Activated naive CD4-positive, alpha-beta T cell (primary cell): ENCODE measurements at places on chromosomes 7 and 10.

GRCh38 chr7:131636092-131636491 is 79.7 kb upstream of the PODXL start:
- DNase-seq, result no peak

DNA sequence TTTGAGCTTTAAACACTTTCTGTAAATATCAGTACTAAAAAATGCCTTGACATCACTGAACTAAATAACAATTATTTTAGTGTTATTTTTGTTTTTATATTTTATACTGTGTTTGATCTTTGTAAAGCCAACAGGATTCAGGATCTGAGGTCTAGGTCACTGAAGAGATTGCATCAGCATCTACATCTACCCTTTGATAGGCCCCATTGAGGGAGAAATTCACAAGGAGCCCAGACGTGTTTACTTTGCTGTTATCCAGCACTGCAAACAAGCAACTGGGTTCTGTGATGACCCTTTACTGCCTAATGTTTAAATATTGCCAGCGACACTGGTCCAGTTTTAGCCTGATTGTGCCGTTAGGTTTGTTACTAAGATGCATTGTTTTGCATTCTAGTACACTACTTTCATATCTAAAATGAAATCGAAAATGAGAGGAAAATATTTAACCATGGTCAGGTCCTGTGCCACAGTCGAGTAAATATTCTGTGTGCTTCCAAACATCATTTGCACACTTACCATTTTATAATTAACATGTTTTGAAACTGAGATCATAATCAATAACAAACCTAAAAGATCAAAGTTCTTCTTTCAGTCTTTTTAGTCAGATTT is 48.7 kb downstream of the SP8 start:
- no peak for DNase-seq

DNA sequence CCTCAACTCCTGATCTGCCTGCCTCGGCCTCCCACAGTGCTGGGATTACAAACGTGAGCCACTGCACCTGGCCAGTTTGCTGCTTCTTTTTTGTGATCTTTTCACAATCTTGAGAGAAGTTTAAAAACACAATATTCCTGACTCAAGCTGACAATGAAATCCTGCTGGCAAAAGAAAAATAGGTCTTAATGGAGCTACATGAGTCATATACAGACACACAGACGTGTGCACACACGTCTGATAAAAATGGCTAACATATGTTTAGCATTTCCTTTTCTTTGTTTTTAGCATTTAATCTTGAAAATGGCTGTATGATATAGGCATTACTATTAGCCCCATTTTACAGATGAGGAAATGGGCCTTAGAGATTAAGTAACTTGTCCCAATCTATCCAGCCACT is 29.4 kb upstream of the RAB18 start:
- DNase-seq, result no peak

DNA sequence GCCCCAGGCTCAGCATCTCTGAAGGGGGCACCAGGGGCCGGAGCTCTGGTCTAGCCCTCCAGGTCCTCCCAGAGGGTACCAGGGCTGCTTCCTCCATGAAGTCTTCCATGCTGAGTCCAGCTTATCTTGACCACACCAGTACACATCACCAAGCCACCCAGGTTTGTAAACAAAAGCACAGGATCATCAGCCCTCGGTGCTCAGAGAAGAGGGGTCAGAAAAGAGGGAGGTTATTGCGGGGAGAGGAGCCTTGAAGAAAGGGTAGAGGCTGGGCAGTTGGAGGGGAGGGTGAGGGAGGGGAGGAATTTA is 23.9 kb downstream of the AQP1 start:
- DNase-seq, result no peak

DNA sequence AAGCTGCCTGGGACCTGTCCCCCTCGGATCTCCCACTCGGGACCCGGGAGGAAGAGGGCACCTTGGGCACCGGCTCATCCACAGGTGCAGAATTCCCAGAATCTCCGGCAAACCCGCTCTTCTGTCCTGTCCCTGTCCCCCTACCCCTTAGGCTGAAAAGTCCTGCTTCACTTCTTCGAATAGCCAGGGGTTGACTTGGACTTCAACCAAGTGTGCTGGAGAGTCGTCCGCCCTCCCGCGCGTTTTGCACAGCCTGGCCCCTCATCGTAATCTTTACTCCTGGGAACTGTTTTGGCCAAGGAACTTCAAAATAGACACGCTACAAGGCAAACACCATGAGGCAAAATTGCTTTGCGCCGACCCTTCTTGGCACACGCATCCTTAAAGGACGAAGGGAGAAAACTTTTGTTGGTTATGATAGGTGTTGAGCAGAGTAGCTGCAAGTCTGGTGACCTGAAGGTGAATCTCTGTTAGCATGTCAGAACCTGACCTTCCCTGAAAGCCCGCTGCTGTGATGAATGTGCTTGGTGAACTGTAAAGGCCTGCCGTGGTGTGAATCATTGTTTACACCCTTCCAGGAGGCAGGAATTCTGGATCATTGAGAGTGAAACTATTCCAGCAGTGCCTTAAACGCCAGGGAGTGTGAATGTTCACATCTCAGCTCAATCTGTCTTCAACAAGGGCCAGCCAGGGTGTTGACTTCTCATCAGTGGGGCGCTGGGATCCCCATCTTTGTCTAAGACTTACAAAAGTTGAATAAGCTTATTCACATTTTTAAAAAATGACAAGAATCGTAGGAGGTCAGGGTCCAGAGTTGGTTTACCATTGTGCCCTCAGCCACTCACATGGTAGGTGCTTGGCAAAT is 589 bp upstream of the RAPGEF5 start:
- DNase-seq, result no peak

DNA sequence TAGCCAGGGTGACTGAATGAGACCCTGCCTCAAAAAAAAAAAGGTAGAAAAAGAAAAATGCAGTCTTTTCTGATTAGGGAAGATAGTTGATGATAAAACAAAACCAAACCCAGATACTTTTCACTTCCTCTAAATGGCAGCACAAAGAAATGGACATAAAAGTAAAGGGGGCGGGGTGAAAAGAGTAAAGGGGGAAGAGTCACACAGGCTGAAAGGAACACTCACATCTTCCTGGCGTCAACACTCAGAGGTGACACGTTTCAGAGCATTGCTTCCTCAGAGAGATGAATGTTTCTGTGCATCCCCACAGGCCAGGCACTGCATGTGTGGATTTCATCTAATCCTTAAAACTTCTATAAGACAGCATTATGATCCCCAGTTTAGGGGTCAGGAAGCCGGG is 81.2 kb downstream of the HIPK2 start:
- DNase-seq, result no peak

GRCh38 chr7:123455965-123456470 is 78.4 kb downstream of the IQUB start:
- no peak for DNase-seq

- no peak for DNase-seq
Measured at GRCh38 chr10:131181456-131181855, 130.1 kb downstream of the TCERG1L start.

- DNase-seq, result no peak
Measured at GRCh38 chr10:93871671-93872204, 22.0 kb upstream of the SLC35G1 start.

GRCh38 chr10:67140641-67141040 is 214.8 kb downstream of the LRRTM3 start:
- DNase-seq, result no peak

GRCh38 chr7:133501771-133502170 is 248.9 kb downstream of the EXOC4 start:
- DNase-seq, result no peak

DNA sequence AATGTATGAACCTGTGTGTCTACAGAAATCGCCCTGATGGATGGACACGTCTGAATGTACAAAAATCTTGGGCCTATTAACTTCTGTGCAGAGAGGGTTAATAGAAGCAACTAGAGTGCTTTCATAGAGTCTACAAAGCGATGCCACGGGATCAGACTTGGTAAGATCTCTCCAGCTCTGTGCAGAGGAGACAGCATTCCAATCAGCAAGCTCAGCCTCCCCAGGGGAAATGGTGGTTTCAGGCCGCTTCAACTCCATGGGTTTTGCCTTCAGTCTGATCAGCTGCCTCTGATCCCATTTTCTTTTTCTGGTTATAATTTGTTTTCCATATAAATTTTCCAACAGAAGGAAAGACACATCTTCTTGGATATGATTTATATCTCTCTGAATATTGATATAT is 35.1 kb upstream of the COBL start:
- no peak for DNase-seq

- DNase-seq, result no peak
Measured at GRCh38 chr7:149422914-149423301, 38.0 kb downstream of the ZNF777 start.

DNA sequence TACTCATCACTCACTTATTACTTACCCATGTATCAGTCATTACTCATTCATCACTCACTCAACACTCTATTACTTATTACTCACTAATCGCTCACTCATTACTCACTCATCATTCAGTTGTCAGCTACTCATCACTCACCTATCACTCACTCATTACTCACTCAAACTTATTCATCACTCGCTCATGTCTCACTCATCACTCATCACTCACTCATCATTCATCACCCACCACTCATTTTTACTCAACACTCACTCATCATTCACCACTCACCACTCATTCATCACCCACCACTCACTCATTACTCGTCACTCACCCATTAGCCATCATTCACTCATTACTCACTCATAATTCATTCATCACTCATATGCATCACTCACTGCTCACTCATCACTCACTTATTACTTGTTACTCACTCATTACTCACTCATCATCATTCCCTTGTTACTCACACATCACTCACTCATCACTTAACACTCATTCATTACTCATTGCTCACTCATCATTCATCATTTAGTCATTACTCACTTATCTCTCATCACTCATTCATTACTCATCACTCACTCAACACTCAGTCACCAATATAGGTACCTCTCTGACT is 237.9 kb downstream of the ADARB2 start:
- no peak for DNase-seq

DNA sequence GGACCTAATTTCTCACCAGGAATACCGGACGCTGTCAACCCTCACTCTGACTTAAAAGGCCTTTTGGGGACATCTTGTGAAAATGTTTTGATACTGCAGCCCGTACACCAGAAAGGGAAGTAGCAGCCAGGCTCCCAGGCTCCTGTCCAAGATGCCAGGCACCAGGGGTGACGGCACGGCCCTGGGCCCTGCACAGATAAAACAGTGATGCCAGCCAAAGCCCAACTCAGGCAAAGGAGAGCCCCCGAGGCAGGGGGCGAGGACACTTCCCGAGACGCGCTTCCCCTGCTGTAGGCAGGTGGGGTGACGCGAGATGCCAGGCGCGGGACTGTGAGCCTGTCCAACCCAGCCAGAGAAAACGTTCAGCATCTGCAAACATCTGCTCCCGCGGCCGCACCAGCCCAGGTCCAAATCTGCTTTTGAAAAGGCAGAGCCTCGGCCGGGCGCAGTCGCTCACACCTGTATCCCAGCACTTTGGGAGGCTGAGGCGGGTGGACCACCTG is 15.7 kb downstream of the ZFAND2A start:
- no peak for DNase-seq

DNA sequence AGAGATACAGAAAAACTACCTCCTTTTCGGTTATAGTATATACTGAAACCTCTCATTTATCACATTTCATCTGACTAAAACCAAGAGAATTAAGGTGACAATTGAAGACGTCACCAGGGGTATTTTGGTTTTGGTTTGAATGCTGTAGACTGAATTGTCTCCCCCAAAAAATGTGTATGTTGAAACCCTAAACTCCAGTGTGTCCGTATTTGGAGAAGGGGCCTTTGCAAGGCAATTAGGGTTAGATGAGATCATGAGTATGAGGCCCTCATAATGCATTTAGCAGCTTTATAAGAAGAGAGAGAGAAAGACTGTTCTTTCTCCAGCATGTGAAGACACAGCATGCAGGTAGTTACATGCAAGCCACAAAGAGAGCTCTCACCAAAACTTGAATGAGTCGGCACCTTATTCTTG is 59.5 kb downstream of the CACNA2D1 start:
- no peak for DNase-seq

DNA sequence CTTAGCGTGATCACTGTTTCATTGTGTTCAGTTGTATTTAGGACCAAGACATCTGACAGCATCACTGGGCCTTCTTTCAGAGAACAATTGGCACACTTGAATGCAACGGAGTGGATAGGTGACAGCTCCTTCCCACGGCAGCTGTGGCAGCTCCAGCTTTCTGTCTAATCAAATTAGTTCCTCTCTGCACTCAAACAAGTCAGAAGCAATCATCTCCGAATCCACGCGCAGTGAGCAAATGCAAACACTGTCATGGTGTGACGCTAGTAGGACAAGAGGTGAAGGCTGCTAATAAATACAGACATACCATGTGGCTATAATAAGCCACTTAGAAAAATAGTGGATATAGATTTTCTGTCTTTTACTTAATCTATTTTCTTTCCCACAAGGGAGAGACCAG is 542.4 kb downstream of the ACTR3B start:
- no peak for DNase-seq

DNA sequence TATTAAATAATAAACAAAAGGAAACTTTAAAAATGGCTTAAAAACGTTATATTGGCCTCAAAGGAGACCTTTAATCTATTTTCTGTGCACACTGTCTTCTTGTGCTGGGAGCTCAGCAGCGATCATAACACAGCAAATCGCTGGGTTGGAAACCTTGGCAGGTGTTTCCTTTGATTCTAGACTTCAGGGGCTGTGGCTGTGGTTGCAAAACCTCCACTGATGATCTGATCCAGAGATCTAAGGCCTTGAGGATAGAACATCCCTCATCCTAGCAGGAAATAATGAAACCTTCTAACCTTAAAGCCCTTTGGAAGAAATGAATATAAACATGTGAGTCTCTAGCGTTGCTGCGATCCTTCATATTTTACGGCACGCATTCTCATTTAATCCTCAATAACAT is 29.8 kb downstream of the CDHR3 start:
- DNase-seq, result no peak

DNA sequence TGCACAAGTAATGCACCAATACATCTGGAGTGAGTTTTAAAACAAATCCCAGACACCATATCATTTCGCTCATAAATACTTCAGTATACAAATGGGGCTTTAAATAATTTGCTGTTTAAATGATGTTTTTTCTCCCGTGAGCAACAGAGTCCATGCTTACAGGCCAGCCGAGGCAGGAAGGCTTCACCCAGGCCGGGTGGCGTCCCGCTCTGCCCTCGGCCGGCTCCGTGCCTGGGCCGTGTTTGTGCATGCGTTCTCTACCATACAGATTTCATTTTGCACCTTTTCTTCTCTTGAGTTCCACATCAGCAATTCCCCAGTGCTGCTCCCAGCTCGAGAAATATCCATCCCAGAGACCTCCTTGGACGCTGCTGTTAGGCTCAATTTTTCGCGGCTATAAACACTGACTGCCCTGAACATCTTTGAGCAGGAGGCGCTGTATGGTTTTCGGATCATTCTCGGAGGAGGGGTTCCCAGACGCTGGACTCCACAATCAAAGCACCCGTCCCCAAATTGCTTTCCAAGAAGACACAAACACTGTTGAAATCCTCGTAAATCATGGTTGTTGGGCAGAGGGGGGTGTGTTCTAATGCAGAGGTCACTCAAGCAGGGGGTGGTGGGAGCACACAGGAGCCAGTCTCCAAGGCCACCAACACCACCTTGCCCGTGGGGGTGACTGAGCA is 91.6 kb downstream of the MICALL2 start:
- DNase-seq, result no peak

DNA sequence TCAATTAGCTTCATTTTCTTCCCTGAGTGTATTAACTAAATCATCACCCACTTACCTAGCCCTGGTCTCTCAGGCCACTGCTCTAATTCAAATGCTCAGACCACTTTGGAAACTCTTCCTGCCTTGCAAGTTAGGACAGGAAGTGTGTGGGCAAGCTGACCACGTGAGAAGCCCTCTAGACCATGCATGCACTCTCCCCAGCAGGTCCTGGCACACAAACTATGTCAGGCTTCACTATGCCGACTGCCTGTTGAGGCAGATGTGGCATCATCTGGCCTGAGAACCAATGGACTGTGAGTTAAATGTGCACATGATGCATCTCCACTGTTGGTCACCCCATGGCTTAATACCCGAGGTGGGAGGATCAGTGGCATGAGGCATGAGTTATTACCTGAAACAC is 439.6 kb downstream of the GRID1 start:
- no peak for DNase-seq
